ENCODE measurements at places on chromosomes 5 and 9.

- DNase-seq: no peak
Measured at GRCh38 chr5:9766581-9766980, 136.4 kb upstream of the TAS2R1 start.

DNA sequence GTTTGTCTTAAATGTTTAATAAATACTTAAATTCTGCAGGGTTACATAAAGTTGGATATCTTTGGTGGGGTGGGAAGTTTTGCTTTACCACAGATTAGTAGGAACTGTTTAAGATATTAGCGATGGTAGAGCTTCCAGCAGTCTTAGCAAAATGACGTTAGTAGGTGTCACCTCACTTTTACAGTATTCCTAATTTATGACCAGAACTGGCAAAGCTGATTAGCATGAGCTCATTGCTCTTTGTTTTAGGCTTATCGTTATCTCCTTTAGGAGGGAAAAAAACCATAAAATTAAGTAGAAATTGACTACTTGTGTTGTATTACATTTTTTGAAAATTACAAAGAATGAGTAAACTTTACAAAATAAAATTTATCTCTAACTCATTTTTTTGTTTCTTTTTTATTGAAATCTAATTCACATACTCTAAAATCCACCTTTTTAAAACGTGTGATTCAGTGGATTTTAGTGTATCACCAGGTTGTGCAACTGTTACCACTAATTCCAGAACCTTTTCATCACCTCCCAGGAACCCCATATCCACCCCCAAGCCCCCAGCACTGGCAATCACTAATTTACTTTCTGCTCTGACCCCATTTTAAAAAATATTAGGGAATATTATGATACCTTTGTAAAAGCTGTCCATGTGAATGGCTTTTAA lies 129.5 kb downstream of the TRIO start:
- DNase-seq: no peak

GRCh38 chr9:38440516-38440915 lies 16.3 kb upstream of the IGFBPL1 start:
- DNase-seq: no peak

- no peak for DNase-seq
Measured at GRCh38 chr5:76471406-76471805, 68.3 kb downstream of the IQGAP2 start.

DNA sequence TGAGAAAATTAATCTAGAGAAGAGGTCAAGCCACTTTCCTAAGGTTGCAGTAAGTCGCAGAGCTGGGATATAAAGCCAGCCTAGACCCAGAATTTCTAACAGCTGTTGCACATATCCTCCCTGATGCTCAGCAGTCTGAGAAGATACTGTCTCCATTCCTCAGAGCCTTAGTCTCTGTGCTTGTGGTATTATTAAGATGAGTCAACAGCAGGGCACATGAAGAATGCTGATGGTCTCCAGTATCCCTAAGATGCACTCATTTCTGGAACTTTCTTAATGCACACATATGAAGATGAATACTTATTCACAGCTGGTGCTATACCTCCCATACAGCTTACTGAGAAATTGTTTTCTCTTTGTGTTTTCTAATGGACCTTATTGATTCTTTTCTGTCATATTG lies 32.5 kb downstream of the SGCD start:
- DNase-seq: no peak

Measured in cerebellar cortex (tissue), 1 donor.